IPS DF 19.7 (cell line): ENCODE measurements at places on chromosomes 16 and 17.

DNA sequence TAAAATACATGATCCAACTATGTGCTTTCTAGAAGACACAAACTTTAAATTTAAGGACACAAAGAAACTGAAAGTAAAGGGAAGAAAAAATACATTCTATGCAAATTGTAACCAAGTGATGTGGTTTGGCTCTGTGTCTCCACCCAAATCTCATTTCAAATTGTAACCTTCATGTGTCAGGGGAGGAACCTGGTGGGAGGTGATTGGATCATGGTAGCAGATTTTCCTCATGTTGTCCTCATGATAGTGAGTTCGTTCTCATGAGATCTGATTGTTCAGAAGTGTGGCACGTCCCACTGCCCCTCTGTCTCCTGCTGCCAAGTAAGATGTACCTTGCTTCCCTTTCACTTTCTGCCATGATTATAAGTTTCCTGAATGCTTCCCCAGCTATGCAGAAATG lies 15.0 kb downstream of the OR1A1 start:
- no peak for DNase-seq

DNA sequence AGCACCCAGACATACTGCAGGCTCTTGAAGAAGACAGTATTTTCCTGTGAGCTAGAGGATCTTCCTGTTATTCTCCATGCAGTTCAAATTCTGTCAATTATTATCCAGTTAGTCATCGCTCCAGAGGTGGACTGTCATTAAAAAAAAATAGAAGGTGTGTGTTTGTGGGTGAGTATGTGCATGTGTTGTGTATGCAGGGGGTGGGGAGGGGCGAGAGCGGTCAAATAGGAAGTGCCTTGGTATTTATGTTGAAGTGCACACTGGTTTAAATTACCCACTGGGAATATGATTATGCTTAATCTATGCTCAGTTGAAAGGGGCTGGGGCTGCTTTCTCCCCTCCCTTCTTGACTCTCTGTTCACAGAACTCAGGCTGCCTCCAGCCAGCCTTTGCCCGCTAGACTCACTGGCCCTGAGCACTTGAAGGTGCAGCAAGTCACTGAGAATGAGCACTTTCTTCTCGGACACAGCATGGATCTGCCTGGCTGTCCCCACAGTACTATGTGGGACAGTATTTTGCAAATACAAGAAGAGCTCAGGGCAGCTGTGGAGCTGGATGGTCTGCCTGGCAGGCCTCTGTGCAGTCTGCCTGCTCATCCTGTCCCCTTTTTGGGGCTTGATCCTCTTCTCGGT lies at the start of gene HSD17B2:
Gene HSD17B2, plus strand, starts transcription at position 273 of the 632 bp plus-strand sequence. Its CDS starts 172 bp downstream, at position 445.
- no peak for DNase-seq

DNA sequence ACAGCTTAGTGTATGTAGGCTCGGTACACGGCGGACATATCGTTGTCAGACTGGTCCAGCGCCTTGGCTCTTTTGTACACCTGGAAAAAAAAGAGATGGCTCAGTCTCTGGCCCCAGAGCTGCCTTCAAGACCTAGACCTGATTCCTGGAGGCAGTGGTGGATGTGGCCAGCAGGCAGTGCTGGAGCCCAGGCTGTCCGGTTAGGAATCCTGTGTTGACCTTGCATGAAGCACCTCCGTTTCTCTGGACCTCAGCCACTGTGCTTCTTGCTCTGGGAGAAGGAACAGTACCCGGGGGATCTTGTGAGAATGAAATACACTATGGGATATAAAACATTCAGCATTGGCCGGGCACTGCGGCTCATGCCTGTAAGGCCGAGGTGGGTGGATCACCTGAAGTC lies 2.8 kb upstream of the ROGDI start:
- DNase-seq, result no peak

DNA sequence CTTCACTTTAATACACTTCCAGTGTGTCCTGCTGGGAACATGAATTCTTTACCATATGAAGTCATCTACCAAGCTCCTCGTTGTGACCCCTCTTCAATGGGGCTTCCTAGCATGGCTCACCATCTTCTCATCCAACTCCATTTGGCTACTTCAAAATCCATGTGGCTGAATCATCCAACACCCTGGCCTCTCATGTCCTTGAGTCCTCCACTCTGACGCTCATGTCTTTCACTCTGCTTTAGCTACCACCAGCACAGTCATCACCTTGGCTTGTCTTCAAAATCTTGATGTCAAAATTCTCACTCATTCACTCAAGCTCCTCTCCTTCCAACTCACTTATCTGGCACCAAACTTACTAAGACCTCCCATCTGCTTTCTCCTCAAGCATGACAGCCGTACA lies 35.8 kb downstream of the AMFR start:
- no peak for DNase-seq

DNA sequence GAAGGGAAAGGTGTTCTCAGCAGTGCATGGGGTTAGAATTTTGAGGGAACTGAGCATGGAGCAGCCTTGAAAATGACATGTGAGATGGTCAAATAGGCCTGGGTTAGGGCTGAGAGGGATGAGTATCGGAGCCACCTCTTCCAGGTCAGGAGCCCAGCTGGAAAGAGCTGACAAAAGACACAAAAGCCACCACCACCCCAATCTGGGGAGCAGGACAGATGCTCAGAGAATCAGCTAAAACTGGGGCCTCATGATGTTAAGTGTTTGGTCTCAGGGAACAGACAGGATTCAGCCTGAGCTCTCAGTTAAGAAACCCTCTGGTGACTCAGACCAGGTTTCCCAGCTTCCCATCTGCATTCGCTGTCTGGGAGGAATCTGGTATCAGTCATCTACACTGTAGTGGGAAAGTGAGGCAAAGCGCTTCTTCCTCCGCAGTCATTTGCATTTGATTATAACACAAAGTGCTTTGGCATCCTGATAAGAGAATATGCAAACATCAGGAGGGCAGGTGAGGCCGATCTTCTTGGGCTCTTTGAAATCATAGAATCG lies 2.6 kb downstream of the WNT9B start:
- DNase-seq, result no peak

DNA sequence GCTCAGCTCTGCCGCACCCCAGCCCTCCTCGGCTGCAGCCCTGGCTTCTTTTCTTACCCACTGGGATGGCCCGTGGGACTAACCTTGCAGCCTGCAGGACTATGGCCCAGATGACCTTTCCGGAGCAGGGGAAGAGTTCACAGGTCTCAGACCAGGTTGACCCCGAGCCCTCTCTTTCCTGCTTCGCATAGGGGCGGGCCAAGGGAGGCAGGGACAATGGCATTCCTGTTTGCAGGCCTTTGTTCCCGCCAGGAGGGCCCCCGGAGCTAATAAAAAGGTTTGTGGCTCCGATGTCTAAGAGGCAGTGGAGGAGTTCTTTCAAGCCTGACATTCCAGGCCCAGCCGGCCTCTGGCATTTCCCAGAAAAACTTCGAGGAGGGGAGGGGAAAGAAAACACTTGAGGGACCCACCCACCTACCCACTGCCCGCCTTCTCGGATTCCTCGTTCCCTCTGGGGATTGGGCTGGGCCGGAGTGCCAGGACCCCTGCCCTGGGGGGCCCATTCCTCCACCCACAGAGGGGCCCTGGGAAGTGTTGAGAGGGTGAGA lies 5.8 kb upstream of the SOCS3 start:
- DNase-seq, result peak; percentile 92

DNA sequence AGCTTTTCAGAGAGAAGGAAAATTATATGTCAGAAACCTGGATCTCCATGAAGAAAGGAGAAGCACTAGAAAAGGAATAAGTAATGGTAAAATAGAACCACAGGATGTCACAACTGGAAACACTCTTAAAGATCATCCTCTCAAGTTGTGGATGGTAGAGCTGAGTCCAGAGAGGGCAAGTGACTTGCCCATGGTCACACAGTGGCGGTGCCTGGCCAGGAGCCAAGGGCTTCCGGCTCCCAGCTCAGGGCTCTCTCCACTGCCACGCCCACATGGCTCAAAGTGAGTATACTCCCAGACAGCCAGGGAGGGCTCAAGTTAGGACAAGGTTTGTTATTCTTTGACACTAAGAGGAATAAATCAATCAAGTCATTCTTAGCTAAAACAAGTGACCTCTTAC lies 159.8 kb downstream of the COPRS start:
- no peak for DNase-seq

DNA sequence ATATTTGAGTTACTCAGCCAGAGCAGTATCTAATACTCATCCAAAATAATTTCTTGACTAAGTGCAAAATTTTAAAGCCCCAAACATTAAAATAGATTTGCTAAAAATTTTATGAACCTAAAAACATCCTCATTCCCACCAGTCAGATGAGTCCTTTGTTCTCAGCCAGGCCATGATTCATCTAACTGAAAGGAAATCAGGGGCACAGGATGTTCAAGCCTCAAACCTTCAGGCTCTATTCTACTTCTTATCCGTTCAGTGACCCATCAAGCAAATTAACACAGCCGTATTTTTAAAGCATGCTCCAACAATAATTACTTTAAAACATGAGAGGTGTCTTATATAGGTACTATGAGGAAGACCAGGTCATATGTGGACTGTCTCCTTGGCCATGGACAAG lies 176.5 kb upstream of the MON1B start:
- DNase-seq, result no peak

DNA sequence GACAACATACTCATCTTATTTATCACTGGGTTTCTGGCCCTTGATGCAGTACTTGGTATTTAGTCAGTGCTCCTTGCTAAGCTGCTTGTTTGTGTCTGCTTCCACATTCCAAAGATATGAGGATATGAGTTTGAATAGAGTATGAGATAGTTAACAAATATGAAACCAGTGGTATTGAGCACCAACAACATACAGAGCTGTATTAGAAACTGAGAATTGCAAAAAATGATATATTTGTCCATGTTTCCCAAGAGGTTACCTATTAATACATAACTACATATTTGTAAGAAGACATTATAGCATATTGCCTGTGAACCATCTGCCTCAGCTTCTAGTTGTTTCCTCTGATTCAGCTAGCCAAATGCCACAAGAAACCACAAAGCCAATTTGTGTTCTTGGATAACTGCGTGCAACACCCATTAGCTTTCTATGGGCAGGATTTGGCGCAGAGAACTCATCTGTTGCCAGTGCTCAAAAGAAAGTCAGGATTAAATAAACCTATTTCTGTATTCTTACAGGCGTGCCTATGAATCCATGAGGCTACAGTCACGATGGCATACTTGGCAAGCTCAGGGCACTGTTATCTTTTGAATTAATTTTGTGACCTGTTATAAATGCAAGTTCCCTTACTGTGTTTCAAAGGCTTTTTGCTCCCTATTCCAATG lies 194.4 kb downstream of the MAP2K6 start:
- no peak for DNase-seq

- no peak for DNase-seq
Measured at GRCh38 chr16:2709588-2709984, 10.4 kb downstream of the PRSS27 start.

DNA sequence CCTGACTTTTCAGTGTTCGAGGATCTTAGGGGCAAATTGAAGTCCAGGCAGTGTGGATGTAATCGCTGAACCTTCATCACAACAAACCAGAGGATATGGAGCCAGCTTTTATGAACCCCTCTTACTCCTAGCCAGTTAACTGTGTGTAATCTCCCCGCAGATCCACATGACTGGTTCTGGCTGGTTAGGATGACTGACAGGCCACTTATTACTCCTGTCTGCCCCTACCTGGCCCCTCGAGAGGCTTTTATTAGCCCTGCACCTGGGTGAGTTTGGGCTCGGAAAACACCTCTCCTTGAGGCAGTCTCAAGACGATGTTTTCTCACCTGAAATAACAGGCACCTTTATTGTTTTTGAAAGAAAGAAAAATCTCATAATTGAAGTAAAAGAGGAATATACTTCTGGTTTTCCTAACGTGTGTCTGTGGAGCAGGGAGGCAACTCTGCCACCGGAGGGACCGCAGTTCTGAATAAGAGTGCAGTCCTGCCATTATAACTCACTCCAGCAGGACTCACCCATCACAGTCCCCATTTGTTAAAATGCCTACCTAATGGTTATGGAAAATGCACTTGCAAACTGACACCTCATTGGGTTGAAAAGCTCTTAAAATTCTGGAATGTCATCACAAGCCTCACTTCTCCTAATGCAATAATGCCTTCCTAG lies 291.9 kb upstream of the N4BP1 start:
- no peak for DNase-seq

GRCh38 chr17:49616086-49616485 lies 40.4 kb downstream of the NXPH3 start:
- DNase-seq, result no peak

- no peak for DNase-seq
Measured at GRCh38 chr16:88527186-88527936, 42.8 kb upstream of the ZC3H18 start.

DNA sequence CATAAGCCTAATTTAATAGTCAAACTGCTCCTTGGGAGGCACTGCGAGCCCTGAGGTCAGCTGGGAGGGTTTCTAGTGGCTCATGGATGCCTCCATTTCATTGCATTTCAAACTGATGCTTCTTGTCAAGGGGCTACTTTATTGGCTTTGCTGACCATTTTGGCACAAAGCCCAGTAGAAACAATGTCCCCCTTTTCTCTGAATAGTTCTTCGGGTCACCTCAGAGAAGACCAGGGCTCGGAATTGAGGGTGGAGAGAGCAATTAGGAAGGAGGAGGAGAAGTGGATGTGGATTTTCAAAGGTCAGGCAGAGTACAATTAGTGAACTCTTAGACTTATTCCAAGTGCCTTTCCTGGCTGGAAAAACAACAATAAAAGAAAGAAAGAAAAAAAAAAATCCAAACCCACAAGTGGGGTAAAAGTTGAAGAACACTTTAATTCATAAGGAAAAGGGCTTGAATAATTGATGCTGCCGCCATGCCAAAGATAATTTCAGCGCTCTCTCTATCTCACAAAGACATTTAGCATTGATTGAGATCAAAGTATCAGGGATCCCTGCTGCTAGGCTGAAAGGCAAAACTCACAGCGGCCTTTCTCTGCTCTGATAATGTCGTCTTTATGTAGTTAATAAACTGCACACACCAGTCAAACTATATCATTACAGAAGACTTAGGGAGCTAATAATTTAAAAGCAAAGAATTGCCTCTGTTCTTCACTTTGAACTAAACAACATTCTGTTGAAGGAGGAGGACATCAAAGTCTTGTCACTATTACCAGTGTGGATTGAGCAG lies 122.7 kb downstream of the RGS9 start:
- DNase-seq, result no peak

DNA sequence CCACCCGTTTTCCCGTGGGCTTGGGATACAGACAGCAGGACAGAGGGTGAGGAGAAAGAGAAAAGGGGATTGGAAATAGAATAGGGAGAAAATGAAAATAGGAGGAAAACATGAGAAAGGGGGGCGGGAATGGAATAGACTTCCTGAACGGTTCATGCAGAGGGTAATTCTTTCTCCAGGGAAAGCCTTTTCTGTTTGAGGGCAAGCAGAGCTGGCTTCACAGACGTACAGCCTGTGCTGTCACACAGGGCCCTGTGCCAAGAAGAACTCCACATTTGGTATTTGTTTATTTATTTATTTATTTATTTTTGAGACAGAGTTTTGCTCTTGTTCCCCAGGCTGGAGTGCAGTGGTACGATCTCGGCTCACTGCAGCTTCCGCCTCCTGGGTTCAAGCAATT lies 12.0 kb downstream of the MILR1 start:
- no peak for DNase-seq

- DNase-seq, result no peak
Measured at GRCh38 chr17:81200695-81201580, 21.8 kb downstream of the CEP131 start.
